ENCODE measurements at places on chromosomes 7 and 10.

- no peak for DNase-seq
Observed at GRCh38 chr7:138352570-138353461, 107.2 kb upstream of the TRIM24 start.

GRCh38 chr10:131644289-131644688, 256.5 kb upstream of the PPP2R2D start:
- DNase-seq: no peak

DNA sequence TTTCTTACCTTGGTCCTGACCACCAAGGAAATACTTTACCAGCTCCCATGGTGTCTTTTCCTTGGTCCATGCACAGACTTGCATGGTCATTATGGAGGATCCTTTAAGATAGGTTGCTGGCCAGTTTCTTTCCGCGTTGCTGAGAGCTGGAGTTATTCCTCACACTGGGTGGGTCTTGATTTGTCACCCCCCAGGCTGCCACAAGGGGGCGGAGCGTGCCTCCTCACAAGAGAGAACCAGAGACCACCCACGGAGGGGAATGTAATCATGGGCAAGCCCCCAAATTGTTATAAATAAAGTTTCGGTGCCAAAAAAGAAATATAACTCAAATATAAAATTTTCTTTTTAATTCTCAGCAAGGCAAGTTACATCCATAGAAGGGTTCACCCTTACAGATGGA, 10.5 kb upstream of the TRIM24 start:
- DNase-seq: peak; percentile 44

DNA sequence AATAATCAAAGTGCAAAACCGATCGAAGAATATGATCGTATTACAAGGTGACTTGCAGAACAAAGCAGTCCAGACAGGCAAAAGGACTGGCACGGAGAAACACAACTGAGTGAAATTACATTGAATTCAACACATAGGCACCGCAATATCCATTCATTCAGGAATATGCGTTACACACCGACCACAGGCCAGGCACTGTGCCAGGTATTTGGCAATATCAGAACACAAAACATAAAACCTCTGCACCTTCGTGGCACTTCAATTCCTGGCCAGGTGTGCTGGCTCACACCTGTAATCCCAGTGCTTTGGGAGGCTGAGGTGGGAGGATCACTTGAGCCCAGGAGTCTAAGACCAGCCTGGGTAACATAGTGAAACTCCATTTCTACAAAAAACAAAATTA, 187.9 kb downstream of the DIP2C start:
- no peak for DNase-seq

DNA sequence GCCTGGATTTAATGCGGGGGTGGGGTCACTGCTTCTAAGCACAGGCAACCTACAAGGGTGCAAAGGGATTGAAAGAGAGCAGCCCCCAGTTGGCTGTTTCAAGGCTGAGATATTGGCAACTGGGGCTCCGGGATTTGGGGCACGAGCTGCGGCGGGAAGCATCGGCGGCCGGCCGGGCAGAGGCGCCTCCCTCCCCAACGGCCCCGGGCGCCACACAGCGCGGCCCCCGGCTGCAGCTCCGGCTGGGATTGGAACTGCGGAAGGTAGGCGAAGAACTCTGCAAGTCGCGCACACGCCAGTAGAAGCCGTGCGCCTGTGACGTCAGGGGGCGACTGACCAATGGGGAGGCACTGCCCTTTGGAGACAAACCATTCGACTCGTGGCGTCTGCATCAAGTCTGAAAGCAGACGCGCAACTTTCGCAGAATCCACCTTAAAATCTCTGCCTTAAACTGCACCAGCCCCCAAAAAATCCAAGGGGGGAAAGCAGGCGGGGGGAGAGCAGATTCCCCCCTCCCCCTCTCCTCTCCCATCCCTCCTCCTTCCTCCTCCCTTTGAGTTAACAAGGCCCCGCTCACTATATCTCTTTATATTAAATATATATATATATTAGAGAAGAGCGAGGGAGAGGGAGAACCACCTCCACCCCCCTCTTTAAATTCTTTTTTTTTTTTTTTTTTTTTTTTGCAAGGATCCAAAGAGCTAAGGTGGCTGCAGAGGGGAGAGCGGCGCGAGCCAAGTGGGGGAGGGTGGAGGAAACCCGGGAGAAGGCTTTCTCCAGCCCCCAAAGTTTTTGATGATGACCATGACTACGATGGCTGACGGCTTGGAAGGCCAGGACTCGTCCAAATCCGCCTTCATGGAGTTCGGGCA, at the start of gene DLX6:
DLX6 (plus strand) TSS at position 371 of the 872 bp plus-strand sequence; CDS start at position 796, 425 bp downstream.
- peak; percentile 30 for DNase-seq

DNA sequence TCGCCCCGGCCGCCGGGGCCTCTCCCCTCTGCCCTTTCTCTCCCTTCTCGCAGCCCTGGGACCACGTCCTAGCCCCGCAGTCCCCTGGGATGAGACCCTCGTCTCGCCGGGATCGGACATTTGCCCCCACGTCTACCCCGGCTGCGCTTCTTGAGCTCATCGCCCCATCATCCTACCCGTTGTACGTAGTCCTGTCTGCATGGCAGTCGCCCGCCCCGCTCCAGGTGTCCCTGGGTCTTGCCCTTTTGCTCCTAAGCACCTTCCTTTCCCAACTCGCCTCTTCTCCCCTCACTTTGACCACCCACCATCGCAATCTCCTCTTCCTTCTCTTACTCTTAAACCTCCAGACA, 582 bp downstream of the TPST1 start:
- no peak for DNase-seq

DNA sequence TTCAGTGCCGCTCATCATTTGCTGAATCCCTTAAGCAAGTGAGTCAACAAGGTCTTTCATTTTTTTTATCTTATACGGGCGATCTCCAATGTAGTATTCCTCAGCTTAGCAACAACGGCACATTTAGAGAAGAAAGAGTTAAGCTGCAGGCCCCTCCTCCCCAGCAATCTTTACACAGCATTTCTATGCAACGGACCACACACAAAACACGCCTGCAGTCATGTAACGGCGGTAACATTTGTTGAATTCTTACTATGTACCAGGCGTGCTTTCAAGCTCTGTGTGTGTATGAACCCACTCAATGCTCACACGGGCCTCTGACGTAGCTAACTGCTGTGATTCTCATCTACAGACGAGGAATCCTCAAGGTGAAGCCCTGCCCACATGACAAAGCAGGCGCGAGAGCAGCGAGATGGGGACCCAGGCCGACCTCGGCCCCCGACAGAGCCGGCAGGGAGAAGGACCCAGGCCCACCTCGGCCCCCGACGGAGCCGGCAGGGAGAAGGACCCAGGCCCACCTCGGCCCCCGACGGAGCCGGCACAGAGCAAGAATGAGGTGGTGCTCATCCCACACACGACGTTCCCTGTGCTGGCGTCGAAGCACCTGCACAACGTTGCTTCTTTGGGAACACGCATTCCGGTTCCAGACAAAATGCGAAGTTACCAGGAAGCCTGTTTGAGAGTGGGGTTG, 240.7 kb downstream of the ZMYND11 start:
- DNase-seq: no peak

- DNase-seq: no peak
Observed at GRCh38 chr7:95104739-95105138, 197.3 kb downstream of the PPP1R9A start.

DNA sequence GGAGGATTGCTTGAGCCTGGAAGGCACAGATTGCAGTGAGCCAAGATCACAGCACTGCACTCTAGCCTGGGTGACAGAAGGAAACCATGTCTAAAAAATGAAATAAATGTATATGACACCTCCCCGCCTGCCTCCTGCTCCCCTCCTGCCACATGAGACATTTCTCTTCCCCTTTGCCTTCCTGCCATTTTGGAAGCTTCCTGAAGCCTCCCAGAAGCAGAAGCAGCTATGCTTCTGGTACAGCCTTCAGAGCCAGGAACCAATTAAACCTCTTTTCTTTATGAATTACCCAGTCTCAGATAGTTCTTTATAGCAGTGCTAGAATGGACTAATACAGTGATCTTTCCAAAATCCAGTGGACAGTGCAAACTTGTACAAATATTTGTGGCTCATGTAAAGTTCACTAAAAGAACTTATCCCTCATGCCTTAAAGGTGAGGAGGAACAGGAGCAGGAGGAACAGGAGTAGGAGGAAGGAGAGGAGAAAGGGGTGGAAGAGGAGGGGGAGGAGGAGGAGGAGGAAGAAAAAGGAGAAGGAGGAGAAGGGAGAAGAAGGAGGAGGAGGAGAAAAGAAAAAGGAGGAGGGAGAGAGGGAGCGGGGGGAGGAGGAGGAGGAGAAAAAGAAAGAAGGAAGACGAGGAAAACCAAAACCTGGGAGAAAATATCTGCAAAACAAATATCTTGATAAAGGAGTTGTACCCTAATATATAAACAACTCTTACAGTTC, 2.8 kb upstream of the ABI1 start:
- DNase-seq: no peak

DNA sequence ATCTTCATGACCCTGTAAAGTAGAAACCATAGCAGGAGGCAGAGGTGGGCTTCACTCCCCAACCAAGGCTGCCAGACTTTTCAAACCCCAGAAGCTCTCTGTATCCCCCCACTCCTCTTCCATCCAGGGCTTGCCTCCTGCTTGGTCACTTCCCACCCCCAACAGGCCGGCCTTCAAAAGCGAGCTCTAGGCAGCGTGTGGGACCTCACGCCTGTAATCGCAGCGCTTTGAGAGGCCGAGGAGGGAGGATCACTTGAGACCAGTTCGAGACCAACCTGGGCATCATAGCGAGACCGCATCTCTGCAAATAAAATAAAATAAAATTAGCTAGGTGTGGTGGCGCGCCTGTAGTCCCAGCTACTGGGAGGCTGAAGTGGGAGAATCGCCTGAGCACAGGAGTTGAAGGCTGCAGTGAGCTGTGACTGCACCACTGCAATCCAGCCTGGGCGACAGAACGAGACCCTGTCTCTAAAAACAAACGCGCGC, 743 bp upstream of the POR start:
- DNase-seq: no peak

GRCh38 chr7:157575777-157576176, 239.0 kb downstream of the DNAJB6 start:
- no peak for DNase-seq

DNA sequence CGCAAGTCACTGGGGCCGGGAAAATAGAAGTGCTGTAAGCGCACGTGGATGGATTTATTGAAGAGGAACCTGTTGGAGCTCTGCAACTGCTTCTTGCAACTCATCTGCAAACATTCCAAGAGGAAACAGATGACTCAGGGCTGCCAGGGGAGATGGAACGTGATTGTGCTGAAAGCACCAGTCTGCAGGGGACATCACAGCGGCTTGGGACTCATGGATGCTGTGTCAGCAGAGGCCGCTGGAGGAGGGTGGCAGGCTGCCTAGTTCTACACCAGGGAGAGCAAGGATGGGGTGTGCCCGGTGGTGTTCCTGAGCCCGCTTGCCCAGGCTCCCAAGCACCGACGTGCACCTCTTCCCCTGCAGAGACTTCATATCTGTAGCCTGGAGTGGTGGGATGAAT, 515.7 kb downstream of the TCERG1L start:
- no peak for DNase-seq

Data from activated naive CD4-positive, alpha-beta T cell treated with Interleukin-2 at 50 U/mL for 16 hours (primary cell).